ENCODE measurements at places on chromosomes 16 and 17. TPM values are rescaled to one million over a fixed set of nuclear protein-coding genes. Genes with fewer than 3 reads are reported as not detected.

RNF157 gene
- total RNA-seq: 21.1 TPM

ZFHX3 gene
- total RNA-seq: 0.64 TPM

PDK2 gene
- total RNA-seq: 8.7 TPM

INCA1 gene
- total RNA-seq: 0.19 TPM

ZPBP2 gene
- not detected for total RNA-seq

YPEL2 gene
- total RNA-seq: 71.6 TPM

CTRB1 gene
- not detected for total RNA-seq

CCDC200 gene
- 0.47 TPM for total RNA-seq

RAMP2 gene
- total RNA-seq: not detected

ZNF624 gene
- 3.2 TPM for total RNA-seq

Data from CD4-positive, alpha-beta T cell (primary cell).